ENCODE measurements at places on chromosomes 1 and 21.

GRCh38 chr21:17066006-17066405, 446.8 kb upstream of the CXADR start:
- no peak for DNase-seq

DNA sequence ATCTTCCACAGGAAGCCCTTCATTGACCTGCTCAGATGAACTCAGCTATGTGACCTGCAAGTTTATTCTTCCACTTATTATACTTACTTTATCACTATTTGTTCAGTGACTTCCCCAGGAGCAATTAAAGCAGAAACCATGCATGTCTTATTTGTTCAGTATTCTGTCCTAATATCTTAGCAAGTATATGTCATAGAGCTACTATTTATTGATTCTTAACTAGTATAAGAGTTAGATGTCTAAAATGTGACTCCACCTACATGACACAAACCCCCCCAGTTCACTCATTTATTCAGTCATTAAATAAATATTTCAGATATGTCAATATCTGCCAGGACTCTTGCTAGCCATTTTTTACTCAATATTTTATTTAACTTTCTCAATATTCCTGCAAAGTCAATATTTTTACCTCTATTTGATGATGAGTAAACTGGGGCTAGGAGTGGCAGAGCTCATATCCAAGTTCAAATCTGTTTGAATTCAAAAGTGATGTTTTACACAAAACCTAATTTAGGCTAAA, 469.0 kb upstream of the USP24 start:
- DNase-seq: no peak

DNA sequence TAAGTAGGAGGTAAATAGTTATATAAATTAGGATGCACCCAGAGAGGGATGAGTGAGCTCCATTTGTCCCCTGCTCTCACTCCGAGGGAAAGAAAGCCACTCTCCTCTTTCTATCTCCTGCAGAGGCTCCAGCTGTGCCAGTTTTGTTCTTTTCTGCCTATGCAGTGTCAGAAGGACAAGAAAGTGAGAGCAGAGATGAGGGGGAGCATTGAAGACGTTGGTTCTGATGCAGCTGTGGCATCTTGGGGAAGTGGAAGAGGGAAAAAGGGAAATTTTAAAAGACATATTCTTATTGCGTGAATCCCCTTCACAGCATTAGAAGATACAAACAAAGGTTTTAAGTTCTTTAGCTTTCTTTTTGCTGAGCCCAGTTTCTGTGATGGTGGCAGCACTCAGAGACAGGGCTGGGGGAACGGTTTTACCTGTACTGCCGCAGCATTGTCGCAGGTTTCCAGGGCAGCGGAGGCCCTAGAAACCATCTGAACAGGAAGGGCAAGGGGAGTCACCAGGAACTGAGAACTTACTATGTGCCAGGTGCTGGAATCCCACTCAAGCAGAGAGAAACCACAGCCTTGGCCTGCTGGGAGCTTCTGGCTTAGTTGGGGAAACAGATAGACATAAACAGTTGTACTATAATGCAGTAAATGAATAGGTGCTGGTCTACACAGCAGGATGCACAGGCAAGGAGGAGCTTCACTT, 44.9 kb upstream of the USP24 start:
- no peak for DNase-seq

- no peak for DNase-seq
These were observed 85.5 kb downstream of the SYT2 start for GRCh38 chr1:202624781-202625108.

DNA sequence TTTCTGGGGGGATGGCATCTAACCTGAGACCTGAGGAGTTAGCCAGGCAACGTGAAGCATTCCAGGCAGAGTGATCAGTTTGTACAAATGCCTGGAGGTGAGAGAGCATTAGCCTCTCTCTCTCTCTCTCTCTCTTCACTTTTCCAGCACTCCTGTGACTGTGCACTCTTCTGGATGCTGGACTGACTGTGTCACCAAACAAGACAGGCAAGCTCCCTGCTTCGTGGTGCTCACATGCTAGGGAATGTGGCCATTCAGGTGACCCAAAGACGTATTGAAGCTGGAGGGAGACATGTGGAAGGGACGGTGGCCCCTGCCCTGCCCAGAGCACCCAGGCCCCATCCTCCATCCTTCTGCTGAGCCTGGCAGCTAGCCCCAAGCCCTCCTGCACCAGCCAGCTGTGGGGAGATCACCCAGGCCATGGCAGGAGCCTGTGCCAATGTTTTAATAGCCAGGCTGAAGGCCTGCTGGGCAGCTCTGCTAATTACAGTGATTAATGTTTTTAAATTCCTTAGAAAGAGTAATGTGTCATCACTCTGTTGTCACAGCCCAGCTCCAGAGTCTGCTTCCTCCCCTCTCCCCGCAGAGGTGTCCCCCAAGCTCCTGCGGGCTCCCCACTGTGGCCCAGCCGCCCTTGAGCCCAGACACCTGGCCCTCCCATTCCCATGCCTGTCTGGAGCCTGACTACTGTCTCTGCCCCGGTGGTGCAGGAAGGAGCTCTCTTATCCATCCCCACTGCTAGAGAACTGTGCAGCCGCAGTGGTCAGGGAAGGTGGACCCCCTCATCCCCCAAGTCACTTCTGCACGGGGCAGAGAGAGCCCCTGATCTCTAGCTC, 48.9 kb downstream of the UBIAD1 start:
- DNase-seq: no peak

- no peak for DNase-seq
These were observed 279.2 kb upstream of the DUSP10 start for GRCh38 chr1:222021129-222021528.

- no peak for DNase-seq
These were observed 13.2 kb downstream of the QSOX1 start for GRCh38 chr1:180167721-180168467.

DNA sequence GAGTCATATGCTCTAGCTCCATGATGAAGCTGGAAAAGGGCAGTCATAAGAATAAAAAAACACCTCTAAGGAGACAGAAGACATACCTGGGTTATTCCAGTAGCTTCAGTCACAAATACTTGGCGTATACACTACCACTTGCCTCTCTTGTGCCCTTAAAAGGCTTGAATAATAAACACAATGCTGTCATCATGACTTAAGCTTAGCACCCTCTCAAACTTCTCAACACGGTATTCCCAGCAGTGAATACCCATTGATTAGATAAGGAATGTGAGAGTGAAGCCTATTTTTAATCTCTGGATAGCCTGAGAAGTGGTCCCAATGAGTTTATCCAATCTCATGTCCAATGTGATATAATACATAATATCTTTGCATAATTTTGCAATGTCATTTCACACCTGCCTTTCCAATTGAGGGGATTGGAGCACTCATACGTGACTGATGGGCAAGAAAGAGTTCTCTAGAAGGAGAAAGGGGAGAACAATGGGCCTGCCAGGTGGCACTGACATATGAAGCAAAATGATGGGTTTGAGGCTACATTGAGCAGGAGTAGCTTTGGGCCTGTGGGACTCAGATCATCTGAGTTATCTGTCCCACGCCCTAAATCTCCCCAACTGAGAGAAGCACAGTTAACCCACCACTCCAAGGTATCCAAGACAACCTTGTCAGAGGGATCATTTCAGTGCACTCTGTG, 298.6 kb upstream of the DAB1 start:
- DNase-seq: no peak

DNA sequence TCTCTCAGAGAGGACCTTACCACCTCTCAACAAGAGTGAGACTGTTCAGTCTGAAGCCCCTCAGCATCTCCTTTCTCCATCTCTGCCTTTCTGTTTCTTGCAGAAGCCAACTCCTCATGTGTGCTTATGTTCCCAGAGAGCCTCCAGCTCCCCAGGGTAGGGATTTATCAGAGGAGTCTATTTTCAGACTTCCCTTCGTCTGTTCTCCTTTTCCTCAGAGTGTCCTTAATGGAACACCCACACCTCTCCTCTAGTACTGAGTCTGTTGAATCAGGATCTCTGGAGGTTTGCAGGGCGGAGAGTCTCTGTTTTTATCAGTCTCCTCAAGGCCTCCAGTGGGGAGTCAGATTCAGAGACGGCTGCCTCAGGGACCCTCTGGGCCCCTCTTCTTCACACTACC, 25.1 kb upstream of the DNAJC6 start:
- DNase-seq: no peak

- DNase-seq: no peak
These were observed 5.5 kb upstream of the CD244 start for GRCh38 chr1:160868141-160868540.

DNA sequence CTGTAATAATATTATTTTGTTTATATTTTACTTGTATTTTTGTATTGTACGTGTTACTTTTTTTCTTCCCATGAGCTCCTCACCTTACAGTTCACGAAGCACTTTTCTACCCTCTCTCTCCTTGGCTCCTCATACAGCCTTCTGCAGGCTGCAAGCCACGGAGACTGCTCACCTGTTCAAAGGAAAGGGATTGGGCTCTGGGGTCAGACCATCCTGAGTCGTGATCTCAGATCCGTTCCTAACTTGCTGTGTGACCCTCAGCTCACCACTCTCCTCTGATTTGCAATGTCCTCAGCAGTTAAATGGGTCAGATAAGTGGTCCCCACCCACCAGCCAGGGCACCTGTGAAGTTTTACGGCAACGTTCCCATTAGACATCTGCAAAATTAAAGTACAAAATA, 54.1 kb downstream of the VWA5B1 start:
- DNase-seq: no peak

DNA sequence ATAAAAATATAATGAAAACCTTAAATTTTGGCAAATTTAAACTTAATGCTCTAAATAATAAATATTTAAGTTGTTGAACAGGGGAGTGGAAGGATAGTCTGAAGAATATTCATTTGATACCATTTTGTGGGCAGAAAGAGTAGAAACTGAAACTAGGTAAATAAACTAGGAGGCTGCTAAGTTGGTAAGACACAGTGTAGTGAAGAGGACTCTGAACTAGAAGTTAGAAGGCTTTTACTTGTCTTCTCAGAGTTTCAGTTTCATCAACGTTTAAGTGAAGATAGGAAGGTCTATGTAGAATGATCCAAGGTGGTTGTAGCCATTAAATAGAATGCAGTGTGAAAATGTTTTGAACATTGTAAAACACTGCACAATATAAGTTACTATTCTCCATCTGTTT, 516.9 kb downstream of the AMY1C start:
- DNase-seq: no peak

- no peak for DNase-seq
These were observed 16.9 kb upstream of the DMRTB1 start for GRCh38 chr1:53442299-53442698.

- no peak for DNase-seq
These were observed 2.8 kb downstream of the PRDX1 start for GRCh38 chr1:45518910-45519309.

GRCh38 chr1:44437107-44437716, 32.2 kb downstream of the RNF220 start:
- no peak for DNase-seq

DNA sequence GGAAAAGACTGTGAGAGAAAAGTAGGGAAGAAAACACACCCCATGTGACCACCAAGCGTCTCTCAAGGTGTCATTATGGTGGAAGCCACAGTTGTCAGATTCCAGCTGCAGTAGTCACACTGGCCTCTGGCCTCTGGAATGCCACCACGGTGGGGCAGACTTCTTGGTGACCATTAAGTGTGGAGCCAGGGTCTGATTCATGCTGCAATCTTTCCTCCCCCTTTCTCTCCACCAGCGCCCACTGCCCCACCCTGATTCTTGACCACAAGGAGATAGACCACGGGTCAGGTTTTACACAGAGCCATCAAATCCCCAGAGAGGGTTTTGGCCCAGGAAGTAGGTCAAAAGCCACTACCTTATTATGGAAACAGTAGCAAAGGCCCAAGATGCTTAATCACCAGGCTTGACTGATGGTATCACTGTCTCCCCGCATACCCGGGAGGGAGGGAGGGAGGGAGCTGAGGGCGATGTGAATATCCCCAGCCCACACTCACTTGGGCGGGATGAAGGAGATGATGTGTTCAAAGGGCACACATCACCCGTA, 52.7 kb upstream of the GRHL3 start:
- DNase-seq: no peak

DNA sequence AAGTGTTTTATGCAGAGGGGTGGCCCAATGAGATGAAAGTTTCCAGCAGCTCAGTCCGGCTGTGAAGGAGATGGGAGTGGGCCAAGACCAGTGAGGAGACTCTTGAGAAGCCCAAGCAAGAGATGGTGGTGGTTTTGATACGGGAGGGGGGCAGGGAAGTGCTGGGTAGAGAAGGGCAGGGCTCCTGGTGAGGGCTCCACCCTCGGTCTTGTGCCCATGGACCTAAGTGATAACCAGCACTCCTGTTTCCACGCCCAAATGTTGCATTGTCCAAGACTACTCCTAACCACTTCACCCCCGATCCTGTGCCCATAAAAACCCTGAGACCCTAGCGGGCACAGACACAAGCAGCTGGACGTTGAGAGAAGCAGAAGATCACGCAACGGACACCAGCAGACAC, 140.9 kb downstream of the MIS18A start:
- no peak for DNase-seq

DNA sequence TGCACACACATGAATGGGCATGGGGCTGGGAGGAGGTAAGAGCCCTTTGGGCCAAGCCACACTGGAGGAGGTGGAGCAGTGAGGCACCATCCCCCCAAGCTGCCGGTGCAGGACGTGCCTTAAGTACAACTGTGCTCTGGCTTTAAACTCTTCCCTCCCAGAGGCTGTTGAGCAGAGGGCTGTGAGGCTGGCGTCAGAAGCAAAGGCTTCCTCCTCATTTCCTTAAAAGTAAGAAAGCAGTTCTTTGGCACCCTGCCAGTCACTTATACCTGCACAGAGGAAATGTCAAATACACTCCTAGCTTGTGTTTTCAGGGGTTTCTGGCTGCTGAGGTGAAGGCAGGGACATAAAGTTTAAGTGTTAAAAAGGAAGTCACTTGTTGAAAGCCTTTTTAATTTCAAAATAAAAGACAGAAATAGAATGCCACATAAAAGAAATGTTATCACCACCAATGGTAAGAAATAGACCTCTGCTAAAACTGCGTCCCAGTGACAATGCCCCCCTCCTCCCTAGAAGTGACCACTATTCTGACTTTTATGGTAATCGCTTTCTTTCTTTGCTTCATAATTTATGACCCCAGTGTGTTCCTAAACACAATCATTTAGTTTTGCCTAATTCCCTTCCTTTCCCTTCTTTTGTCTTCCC, 33.0 kb downstream of the LAMC2 start:
- DNase-seq: no peak

DNA sequence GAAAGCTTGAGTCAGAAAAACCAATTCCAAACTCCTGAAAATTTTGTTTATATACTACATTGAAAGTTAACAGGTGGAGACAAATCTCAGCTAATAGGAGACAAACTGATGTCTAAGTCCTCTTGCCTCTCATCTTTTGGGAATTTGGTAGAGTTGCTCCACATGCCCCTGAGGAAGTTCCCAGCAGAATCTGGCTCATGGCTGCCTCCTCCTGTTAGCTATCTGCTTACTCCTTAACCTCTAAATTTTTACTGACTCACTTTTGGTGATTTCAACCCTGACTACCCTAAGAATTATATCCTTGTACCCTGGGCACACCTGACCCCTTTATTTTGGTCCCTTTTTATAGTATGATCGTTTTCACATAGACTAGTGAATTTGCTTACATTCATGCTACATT, 633.7 kb upstream of the USP24 start:
- DNase-seq: no peak

DNA sequence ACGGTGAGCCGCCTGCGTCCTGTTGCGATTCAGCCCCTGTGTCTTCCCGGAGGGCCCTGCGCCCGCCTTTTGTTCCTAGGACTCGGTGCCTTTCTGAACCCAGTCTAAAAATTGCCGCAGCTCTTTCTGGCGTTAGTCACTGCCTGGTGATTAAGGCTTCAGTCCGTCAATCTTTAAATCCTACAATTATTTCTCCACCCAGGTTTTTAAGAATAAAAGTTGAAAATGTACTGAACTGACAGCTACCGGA, 16.2 kb upstream of the PDXK start:
- no peak for DNase-seq
